Stimulated activated CD4-positive, alpha-beta T cell treated with anti-CD3 and anti-CD28 coated beads, Interleukin-1b, Interleukin-23, amount 100 ng/mL, for 1 hour (primary cell): ENCODE measurements at places on chromosomes 5 and 9.

- no peak for DNase-seq
Observed at GRCh38 chr9:8304720-8305119, 505.1 kb upstream of the DMAC1 start.

- DNase-seq, result no peak
Observed at GRCh38 chr5:172133359-172134029, 54.5 kb downstream of the STK10 start.

DNA sequence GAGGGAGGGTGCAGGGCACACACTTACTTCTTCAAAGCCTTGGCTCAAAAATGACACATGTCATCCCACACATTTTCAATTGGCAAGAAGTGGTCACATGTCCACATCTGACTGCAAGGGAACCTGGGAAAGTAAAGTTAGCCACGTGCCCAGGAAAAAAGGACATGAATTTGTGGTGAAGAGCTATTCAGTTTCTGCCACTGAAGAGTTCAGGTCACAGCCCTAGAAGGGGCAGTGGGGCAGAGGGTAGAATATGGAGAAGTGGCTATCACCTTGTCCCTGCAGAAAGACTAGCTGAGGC is 1.9 kb upstream of the RGS14 start:
- no peak for DNase-seq

GRCh38 chr5:179822444-179822990 is 1.8 kb downstream of the SQSTM1 start:
- no peak for DNase-seq

DNA sequence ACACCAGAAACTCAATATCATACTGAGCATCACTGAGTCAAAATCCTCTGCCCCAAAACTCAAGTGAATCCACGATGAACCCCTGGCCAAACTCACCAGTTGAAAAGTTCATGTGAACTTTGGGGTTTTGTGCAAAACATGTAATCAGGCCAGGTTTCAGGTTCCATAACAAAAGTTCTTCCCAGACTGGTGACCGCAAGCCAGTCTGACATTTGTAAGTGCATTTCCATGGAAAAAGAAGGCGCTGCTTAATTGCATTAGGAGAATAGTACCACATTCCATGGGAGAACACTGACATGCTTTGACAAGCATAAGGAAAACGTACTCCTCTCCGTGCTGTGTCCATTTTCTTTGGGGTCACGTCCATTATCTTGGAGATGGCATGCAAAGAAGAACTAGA is 567.0 kb downstream of the BNC2 start:
- no peak for DNase-seq

GRCh38 chr9:94865582-94866452 is 139.3 kb downstream of the AOPEP start:
- no peak for DNase-seq

DNA sequence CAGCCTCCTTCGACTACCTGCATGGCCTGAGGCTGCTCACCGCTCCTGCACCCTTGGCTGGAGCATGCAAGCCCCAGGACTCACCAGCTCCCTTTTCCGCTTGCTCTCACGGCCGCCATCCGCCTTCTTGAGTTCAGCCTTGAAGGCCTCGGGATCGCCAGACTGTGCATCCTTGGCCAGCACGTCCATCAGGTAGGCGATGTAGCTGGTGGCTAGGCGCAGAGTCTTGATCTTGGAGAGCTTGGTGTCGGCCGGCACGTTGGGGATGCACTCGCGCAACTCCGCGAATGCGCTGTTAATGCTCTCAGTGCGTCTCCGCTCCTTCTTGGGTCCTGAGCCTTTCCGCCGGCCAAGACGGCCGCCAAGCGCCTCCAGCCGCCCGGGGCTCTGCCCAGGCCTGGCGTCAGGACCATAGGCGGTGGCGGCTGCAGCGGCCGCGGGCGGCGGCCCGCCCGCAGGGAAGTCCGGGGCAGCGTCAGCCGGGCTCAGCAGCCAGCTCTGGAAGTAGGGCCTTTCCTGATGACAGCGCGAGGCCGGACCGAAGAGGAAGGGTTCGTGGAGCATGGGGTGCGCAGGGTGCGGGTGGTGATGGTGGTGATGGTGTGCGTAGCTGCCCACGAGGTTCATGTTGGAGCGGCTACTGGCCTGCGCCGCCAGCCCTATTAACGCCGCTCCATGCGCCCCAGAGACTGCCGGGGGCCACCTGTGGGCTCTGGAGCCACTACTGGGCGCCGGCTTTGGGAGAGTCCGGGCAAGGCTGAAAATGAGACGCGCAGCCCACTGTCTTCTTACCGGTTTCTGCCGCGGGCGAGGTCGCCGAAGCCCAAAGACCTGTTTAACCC is 424 bp downstream of the HAND1 start:
- no peak for DNase-seq

DNA sequence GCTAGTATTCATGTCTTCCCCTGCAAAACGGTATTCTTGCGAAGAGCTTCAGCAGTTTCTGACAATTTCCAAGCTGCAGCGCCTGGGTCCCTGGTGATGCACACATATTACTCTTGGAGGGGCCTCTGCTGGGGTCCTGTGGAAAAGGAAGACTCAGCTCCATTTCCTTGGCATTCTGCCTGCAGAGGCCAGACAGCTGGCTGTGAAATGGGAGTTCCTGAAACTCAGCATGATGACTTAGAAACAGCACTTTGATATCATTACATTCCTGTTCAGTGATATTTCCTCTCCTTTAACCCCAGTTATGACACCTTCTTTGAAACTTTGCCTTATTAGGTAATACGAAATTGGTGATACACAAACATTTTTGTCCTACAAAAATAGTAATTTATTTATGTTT is 98.5 kb downstream of the APBA1 start:
- no peak for DNase-seq

GRCh38 chr9:80410106-80410505 is 838.3 kb downstream of the TLE4 start:
- DNase-seq, result no peak
